NCI-H510A (cell line): ENCODE measurements at places on chromosomes 13 and 19.

- DNase-seq, result no peak
Observed at GRCh38 chr19:4051175-4052101, 15.3 kb downstream of the ZBTB7A start.

DNA sequence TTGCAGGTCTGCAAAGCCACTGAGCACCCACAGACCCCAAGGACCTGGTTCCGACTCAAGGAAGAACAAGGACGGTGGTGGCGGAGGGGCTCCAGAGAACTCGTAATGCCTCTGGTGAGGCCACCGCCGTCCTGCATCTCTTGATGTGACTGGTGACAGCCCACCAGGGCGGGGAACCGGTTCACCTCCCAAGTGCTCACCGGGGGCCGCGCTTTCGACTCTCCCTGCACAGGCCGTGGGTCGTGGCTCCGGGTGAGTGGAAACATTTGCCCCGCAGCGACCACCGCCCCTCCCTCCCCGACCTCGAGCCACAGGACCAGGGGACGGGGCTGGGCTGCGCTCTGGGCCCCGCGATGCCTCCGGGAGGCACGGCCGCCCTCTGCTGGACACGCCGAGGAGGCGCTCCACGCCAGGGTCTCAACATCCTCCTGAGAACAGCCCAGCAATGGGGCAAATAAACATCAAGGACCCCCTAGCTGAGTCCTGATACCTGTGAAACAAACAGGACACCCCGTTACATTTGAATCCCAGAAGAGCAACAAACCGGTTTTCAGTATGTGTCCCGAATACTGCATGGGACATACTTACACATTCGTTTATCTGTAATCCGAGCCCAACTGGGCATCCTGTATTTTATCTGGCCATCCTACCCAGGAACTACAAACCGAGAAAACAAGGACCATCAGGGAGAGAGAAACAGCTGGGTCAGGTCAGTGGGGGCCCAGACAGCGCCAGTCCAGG is 3.9 kb upstream of the PLPP2 start:
- no peak for DNase-seq

GRCh38 chr19:5547881-5548280 is 19.9 kb downstream of the TINCR start:
- peak; percentile 41 for DNase-seq

DNA sequence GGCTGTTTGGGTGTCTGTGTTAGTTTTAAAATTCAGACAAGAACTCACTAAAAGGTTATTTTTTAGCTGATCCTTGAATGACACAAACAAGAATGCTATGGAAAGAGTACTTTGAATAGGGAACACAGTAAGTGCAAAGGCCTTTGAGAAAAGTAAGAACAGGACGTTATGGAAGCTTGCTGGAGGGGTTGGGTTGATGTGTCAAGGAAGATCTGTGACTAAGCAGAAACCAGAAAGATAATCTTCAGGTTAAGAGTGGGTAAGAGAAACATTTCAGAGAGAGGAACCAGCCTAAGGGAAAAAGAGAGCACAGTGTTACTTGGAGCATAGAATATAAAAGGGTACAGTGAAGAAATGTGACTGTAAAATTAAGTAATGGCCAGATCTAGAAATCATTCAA is 41.2 kb upstream of the TRPC4 start:
- DNase-seq, result no peak

DNA sequence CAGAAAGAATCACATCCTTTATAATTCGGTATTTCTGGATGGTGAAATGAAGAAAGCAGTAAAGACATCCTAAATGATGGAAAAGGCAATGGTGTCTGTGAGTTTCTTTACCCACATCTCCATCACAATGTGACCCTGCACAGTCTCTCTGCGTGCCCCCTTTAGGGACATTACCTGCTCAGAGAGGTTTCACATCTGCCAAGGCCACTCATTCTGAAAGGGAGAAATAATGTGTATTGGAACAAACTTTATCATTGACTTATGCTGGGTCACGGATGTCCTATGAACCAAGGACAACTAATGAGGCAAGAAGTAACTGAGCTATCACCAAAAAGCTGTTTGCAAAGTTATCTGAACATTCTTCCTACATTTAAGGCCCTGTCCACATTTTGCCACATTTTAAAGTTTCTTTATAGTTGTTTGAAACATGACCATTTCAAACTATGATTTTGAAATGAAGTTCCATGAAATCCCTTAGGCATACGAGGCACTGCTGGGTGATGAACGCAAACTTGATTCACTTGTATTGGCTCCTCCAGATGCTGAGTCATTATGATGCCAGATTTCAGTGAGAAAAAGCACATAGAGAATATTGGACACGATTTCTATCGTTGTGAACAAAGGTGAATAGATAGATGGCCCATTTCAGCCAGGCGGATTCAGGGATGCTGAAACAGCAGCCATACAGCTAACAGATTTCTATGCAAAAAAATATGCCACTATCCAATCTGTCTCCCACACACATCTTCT is 63.5 kb upstream of the HMGB1 start:
- DNase-seq, result no peak

GRCh38 chr19:35746087-35746462 is 624 bp downstream of the PSENEN start:
- no peak for DNase-seq

DNA sequence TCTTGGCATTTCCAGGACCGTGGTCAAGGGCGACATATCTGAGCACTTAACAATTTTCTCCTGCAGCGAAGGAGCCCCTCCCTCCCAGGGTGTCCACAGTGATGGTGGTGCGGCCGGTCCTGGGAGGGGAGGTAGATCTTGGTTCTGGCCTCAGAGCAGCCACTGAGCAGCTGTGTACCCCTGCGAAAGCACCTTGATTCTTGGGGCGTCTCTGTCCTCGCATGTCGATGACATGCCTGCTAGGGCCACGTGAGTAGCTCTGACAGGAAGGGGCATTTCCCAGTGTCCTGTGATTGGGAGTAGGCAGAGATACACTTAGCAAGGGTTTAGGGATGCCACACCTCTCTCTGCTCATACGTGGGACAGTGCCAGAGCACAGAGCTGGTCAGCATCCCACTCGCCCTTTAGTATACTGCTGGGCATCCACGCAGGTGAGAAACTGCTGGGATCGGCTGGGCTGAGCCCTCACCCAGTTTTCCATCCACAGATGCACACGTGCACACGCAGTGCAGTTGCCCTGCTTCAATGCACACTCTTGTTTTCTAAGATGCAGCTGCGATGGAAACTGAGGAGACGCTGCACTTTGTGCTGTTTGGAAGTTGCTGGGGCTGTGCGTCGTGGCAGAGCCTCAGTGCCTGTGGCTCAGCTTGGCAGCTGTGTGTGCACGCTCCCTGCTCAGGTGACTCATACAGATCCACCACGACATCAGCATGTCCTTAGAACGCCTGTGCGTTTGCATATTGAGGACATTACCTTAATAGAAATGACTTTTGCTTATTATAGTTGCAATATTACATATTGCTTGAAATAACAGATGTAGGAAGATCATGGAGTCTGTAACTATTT is 66.8 kb downstream of the TEX29 start:
- DNase-seq, result no peak

DNA sequence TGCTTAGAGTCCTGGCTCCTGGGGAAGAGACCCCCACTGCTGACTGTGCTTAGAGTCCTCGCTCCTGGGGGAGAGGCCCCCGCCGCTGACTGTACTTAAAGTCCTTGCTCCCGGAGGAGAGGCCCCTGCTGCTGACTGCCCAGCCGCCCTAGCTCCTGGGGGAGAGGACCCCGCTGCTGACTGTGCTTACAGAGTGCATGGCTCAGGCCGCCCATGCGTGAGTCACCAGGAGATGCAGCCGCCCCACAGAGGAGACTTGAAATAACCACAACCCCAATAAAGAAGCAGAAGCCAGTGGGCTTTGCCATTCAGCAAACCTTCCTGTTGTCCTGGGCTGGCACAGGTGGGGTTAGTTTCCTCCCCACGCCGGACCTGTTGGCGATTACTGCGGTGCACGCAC is 79.2 kb upstream of the C13orf46 start:
- no peak for DNase-seq

- DNase-seq, result no peak
Observed at GRCh38 chr13:31947506-31947905, 84.1 kb upstream of the FRY start.

GRCh38 chr13:95463531-95463930 is 89.0 kb upstream of the CLDN10 start:
- DNase-seq, result no peak

DNA sequence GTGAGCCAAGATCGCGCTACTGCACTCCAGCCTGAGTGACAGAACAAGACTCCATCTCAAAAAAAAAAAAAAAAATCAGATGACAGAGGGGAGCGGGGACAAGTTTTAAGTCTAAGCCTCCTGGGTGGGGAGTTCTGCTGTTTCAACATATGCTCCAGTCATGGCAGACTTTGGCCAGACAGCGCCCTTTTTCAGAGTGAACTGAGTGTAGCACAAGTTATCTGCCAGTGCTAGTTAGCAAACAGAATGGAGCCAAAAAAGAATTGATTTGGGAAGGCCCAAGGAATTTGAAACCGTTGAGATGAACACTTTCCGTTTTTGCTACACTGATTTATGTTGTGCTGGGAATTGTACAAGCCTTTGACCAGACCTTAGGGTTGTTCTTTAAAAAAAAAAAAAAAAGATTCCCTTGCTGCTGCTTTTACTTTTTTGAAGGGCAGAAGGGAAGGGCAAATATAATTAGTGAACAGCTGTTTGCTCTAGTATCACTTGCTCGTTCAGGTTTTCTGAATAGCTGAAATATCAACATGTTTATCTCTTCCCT is 5.7 kb downstream of the ACTN4 start:
- DNase-seq, result no peak

GRCh38 chr13:21987793-21988192 is 316.9 kb downstream of the FGF9 start:
- DNase-seq, result no peak

DNA sequence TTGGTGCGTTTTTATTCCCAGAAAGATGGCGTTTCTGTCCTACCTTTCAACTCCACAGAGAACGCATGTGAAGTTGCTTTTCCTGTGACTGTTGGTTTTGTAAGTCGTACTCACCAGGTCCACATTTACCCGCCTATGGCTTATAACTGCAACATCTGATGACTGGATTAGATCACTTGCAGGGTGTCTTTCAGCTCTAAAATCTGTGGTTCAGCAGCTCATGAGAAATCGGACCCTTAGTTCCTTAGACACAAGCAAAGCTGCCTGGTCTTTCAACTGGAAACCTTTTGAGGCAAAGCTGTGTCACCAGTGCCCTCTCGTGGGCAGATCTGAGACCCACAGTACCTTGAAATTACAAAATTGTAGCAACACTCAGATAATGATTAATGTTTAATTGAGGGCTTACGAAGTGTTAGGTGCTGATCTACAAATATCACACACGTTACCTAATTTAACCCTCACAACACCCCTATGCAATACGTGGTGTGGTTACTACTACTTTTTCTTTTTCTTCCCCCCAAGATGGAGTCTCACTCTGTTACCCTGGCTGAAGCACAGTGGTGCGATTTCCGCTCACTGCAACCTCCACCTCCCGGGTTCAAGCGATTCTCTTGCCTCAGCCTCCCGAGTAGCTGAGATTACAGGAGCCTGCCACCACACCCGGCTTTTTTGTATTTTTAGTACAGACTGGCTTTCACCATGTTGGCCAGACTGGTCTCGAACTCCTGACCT is 65.4 kb downstream of the RUBCNL start:
- no peak for DNase-seq

GRCh38 chr13:73958657-73959397 is 175.4 kb downstream of the KLF12 start:
- no peak for DNase-seq

DNA sequence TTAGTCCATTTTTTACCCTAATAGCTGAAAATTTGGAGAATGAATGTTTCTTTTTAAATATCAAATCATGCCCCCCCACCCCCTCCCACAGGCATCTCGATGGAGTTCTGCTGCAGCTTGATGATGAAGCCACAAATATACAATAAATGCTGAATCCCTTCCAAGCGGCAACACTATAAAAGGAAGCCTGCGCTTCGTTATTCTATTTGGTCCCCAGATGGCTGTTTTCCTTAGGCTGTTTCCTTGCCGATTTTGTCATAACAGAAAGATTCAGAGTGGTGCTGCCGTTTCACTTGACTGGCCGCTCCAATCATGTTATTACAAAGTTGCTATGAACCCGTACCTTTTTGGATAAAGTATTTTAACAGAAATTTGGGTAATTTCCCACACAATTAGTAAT is 79.5 kb downstream of the MYO16 start:
- no peak for DNase-seq
